Activated T-helper 1 cell treated with anti-CD3 and anti-CD28 coated beads, Interleukin-12 subunit alpha, Interleukin-12 subunit beta, Interleukin-2, Interleukin-4 antibody, amounts not matched to agents 30 ng/mL and 10 ng/mL and 1 ng/mL, durations not matched to agents 14 hours and 24 hours and 36 hours (primary cell): ENCODE measurements at places on chromosomes 16 and 17.

DNA sequence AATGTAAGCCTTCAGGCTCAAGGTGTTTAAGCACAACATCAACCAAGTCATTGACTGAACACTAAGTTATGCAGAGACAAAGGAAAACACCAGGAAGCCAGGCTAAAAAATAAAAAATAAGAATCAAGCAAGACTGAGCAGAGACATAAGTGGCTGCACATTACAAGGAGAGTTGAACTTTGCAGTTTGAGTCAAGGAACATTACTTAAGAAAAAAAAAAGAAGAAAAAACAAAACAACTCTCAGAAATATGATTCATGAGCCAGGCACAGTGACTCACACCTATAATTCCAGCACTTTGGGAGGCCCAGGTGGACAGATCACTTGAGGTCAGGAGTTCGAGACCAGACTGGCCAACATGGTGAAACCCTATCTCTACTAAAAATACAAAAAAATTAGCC, 168.1 kb downstream of the C16orf95 start:
- DNase-seq: no peak

- no peak for DNase-seq
Observed at GRCh38 chr17:39357488-39357887, 43.9 kb downstream of the FBXL20 start.

- DNase-seq: no peak
Observed at GRCh38 chr17:49746791-49747490, 17.0 kb downstream of the FAM117A start.

- peak; percentile 40 for DNase-seq
Observed at GRCh38 chr17:8121681-8122421, 2.1 kb downstream of the HES7 start.

GRCh38 chr17:17792551-17793377, 44.0 kb downstream of the SREBF1 start:
- DNase-seq: peak; percentile 68

DNA sequence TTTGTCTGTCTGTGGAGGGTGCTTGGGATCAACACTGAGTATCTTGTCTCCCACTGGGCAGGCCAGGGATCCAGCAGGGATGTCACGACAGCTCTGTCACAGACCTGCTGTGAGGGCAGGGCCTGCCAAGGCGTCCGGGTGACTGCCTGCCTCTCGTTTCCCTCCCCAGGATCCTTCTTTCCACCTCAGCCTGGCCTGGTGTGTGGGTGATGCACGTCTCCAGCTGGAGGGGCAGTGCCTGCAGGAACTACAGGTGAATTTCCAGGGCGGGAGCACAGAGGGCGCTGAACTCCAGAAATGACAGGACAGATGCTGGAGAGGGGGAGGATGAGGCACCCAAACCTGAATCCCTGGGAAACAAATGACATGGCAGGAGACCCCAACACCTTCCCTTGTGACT, 6.8 kb upstream of the MMP15 start:
- no peak for DNase-seq

DNA sequence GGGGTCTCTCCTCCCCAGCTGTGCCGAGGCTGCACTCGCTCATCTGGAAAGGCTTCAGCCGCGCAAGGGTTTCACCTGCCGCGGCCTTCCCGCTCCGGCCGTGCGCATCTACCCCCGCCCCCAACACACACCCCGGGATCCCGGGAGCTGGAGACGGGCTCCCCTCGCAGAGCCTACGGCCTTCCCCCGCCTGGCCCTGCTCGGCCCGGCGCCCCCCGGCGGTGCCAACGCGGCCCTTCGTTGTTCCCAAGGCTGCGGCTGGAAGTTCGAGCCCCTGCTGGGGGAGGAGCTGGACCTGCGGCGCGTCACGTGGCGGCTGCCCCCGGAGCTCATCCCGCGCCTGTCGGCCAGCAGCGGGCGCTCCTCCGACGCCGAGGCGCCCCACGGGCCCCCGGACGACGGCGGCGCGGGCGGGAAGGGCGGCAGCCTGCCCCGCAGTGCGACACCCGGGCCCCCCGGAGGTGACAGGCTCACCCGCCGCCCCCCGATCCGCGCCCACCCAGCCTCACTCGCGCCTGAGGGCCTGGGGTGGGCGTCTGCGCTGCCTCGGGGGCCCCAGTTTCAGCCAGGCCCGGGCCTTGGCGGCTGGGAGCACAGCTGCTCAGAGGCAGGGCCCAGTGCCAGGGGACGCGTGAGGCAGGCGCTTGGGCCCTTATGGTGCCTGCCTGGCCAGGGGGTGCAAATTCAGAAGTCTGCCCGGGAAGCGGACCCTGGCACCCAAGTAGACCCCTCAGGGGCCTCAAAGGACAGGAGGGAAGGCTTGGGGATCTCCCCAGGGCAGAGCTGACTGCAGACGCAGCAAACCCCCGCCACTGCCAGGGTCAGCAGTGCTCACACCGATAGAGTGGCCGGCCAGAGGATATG, 11.2 kb downstream of the GALK1 start:
- peak; percentile 68 for DNase-seq

GRCh38 chr16:1564325-1564724, 30.9 kb downstream of the TMEM204 start:
- DNase-seq: no peak

DNA sequence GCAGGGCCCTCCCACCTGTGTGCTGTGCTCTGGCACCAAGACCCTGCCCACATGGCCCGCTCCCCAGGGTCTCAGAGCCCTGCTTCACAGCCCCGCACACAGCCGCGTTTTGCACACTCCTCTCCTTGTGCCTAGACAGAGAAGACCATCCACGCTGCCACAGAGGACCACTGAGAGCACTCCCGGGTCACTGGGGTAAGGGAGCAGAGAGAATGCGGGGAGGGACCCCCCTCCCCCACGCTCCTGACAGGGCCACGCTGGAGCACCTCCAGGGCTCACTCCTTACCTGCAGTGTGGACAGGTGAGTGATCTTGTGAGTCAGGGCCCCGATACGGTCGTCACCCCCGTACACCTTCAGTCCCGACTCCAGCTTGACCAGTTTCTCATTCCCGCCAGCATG, 7.0 kb downstream of the HAGH start:
- no peak for DNase-seq

GRCh38 chr17:3040882-3041281, 22.5 kb downstream of the OR1D5 start:
- DNase-seq: no peak

GRCh38 chr17:77507111-77507885, 366.5 kb downstream of the SEC14L1 start:
- no peak for DNase-seq

DNA sequence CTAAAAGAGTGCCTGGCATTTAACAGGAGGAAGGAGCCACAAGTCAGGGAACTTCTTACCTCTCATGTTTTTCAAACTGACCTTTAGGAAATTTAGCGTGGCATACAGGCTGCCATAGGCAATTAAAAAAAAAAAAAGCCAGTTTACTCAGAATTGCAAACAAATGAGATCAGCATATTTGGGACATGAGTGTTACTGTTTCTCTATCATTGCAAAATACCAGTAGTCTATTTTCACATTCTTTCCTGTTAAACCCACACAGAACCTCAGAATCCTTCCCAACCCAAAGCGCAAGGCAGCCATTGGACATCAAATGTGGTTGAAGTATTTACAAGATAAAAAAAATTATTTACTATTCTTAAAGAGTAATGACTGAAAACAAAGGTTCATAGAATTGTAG, 366.4 kb upstream of the DYNLRB2 start:
- no peak for DNase-seq

DNA sequence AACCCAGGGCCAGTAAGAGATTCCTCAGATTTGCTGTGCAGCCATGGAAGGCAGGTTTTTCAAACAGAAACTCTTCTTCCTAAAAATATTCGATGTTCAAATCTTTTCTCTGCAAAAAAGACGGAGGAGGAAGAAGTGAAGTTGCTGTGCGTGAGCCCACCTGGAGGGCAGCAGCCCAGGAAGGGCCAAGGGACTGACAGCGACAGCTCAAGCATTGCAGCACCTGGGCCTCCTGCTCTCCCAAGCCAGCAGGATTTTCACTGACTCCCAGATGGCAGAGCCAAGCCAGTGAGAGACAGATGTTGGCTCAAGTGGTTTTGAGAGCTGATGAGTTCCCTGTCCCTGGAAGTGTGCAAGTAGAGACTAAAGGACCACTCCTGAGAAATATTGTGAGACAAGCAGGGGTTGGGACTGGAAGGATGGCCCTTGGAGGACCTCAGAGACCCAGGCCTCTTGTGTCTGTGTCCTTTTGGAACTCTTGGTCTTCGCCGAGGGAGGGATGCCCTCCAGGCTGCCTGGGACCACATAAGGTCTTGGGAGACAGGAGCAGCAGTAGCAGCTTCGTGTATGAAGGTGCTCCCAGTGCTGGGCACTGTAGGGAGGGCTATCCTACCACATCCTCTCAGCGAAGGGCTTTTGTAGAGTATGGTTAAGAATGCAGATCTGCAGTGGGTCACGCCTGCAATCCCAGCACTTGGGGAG, 29.3 kb upstream of the TNFRSF13B start:
- no peak for DNase-seq

- no peak for DNase-seq
Observed at GRCh38 chr17:520447-521182, 168.0 kb upstream of the RPH3AL start.

GRCh38 chr17:70278844-70279462, 109.6 kb downstream of the KCNJ2 start:
- no peak for DNase-seq

GRCh38 chr16:58046054-58046881, 20.7 kb downstream of the MMP15 start:
- DNase-seq: no peak

GRCh38 chr16:4101421-4102219, 14.6 kb downstream of the ADCY9 start:
- DNase-seq: no peak

DNA sequence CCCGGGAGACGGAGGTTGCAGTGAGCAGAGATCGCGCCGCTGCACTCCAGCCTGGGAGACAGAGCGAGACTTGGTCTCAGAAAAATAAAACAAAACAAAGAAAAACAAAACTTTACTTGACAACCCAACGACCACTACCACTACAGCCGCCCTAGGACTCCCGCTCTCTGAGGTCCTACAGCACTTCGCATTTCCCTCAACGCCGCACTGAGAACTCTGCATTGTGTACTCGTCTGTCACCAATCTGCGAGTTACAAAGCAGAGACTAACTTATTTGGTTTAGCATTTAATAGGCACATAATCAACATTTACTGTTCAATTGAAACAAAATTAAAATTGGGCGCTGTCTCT, 479 bp upstream of the ZNF207 start:
- no peak for DNase-seq

DNA sequence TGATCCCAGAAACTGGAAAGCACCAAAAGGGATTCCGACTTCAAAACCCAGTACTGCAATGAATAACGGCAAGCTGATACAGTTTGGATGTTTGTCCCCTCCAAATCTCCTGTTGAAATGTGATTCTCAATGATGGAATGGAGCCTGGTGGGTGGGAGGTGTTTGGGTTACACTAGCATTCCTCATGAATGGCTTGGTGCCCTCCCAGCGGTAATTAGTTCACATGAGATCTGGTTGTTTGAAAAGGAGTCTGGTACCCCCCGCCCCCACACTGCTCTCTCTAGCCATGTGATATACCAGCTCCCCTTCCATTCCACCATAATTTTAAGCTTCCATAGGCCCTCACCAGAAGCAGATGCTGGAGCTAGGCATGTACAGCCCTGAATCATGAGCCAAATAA, 40.1 kb downstream of the RANBP10 start:
- no peak for DNase-seq

DNA sequence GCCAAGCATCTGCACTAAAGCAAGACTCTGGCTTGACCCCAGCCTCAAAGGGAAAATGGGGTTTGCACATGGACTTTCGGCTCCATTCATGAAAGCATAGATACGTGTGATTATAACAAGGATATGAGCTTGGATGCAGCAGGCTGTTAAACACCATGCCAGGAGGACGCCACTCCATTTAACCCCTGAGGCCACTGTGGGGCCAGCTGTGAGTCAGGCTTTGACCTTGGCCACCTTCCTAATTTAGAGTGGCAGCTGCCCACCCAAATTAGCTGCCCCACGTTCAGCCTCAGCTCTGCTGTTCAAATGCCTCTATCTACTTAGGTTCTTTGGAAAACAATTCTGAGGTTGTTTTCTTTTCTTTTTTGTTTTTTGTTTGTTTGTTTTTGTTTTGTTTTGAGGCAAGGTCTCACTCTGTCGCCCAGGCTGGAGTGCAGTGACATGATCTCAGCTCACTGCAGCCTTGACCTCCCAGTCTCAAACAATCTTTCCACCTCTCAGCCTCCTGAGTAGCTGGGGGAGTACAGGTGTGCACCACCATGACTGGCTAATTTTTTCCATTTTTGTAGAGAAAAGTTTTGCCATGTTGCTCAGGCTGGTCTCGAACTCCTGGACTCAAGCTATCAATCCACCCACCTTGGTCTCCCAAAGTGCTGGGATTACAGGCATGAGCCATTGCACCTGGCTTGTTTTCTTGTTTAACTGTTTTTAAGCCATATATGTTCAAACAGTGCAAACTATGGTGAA, 23.2 kb upstream of the KIFC3 start:
- DNase-seq: no peak

DNA sequence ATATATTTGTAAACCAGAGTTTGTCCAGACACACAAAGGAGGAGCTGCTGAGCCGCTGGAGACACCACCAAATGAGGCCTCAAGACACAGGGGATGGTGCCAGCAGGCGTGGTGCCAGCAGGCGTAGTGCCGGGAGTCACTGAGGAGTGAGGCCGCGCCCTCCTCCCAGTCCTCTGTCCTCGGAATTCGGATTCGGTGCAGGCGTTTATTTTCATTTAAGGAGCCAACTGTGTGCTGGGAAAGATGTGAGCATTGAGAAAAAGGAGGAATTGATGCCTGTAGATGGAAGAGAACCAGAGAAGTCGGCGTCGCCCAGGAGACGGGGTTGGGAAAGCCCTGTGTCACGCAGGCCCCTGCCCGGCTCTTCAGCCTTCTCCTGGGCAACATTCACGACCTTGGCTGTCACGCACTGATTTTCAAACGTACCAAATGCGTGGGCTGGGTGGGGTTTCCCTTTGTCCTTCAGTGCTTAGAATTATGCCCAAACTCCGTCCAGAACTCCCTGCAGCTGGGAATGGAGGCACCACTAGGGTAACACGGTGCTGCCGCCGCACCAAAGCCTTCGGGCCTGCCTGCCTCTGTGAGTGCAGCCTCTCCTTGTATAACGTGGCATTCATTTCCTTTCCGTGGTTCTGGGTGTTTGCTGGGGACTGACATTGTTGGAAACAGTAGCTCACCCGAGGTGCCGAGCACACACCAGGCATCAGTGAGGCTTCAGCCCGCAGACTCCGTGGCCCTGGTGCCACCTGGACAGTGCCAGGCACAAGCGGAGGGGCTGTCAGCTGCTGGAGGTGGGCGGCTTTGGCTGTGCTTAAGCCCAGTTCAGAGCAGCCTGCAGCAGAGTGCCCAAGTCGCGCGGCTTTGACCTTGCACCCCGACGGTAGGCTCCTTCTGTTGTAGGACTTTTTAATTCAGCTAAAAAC, 49.0 kb upstream of the CHMP6 start:
- DNase-seq: no peak

- DNase-seq: no peak
Observed at GRCh38 chr16:76614269-76614668, 337.1 kb downstream of the CNTNAP4 start.
